HepG2 (cell line): ENCODE measurements at places on chromosomes 13 and 19. TPM values are rescaled to one million over a fixed set of nuclear protein-coding genes. Genes with fewer than 3 reads are reported as not detected.

- DNase-seq = no peak
These were observed 13.0 kb upstream of the ZNF460 start for GRCh38 chr19:57267291-57267690.

The CYSLTR2 gene
- polyA plus RNA-seq = not detected in 2 replicates

The RNF113B gene
- not detected in 2 replicates for polyA plus RNA-seq

GRCh38 chr19:40533508-40533907 lies 43.2 kb upstream of the SHKBP1 start:
- DNase-seq = no peak

DNA sequence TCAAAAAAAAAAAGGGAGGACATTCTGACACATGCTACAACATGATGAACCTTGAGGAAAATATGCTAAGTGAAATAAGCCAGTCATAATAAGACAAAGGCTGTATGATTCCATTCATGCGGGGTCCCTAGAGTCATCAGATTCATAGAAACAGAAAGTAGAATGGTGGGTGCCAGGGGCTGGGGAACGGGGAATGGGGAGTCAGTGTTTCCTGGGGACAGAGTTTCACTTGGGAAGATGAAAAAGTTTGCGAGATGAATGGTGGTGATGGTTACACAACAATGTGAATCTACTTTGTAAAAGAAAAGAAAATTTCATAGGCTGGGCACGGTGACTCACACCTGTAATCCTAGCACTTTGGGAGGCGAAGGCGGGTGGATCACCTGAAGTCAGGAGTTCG lies 6.1 kb upstream of the CLEC4G start:
- DNase-seq = no peak

The RDH8 gene
- not detected in 2 replicates for polyA plus RNA-seq

DNA sequence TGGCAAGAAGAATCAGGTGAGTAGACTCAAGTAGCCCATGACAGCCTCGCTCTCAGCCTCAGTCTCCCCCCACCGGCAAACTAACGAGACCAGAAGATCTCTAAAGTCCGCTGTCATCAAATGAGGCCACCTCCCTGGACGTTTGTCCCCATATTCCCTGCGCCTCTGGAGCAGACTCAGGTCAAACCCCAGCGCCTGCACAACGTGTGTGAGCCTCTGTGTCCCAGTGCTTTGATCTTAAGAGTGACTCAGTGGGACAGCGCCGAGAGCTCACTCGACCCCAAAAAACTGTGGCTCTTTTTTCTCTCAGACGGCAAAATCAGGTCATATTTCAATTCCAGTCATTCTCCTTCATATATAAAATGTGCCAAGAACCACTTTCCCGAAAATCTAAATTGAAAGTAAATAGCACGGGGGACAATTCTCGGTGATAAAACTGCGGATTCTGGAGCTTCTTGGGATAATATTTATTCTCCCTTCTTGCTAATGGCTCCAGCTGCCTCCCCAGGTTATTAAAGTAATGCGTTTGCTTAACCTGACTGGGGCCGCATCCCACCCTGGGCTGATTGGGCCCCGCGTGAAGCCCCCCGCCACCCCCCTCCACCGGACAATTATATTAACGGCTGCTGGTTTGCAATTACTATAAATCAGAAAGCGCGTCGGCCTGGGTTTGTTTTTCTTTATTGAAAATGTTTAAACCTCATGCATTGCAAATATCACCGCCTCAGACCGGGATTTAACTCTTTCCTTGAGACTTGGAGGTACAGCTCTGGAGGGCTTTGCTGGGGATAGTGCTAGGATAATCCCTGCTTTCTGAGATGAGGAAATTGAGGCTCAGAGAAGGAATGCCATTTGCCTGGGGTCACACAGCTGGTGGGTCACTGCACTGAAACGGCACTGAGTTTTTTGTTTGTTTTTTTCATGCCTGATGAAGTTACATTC lies 37.5 kb upstream of the ZNRF4 start:
- no peak for DNase-seq

DNA sequence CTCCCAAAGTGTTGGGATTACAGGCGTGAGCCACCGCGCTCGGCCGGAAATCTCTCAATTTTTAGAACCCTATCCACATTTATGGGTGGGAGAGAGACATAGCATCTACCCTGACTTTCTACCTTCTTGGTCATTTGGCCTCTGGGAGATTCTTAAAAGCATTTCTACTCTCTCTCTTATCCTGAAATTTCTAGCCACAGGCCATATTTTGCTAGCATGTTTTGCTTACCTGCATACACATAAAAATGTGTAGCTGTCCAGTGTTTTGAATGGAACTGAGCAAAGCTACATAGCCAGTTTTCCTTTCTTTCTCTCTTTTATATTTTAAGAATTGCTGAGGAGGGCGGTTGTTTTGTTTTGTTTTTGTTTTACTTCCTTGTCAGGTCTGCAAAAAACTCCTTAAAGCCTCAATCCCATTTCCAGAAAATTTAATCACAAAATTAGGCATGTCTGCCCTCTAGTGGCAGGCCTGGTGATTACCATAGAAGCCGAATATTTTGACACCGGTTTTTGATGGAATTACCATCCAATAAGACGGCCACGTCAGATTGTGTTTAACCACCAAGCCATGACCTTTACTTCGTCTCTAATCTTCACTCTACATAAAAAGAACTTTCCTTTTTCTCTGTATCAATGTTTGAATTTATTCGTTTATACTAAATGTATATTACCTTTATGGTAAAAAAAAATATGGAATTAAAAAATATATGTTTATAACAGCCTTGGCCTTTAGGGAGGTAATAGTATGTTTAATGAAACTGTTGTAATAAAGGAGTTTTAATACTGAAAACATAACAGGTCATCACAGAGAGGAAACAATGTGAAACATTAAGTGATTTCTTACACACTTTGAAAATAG lies 34.4 kb upstream of the OXGR1 start:
- peak; percentile 9 for DNase-seq

DNA sequence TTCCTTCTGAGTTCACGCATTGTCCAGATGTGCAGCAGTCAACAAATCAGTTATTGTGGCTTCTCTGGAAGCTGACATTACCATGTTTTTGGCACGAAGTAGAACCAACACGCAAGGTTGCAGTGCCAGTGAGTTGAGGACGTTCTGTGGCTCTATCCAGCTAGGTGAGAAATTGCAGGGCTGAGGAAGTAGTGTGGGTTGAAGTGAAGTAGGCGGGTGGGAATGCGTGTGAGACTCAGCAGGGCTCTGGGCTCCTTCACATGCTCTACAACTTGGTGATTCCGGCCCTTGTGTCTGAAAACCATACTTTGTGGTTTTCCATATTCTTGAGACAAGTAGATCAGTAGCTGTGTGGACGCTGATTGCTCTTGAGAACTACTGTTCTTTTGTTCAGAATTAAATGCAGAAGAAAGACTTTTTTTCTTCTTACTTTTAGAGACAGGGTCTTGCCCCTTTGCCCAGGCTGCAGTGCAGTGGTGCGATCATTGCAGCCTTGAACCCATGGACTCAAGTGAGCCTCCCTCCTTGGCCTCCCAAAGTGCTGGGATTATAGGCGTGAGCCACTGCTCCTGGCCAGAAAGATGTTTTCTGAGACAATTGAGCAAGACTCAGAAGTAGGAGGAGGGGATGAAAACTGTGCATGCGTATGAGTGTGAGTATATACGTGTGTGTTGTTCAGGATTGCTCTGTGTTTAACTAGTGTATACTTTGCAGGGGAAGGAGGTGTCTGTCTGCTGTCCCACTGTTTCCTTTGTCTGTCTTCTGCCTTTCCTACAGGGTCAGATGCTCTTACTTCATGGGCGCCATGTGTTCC lies 46.2 kb downstream of the GATAD2A start:
- DNase-seq = no peak

The GPATCH1 gene
- polyA plus RNA-seq = 6.4 and 6.9 TPM in 2 replicates

GRCh38 chr13:28710161-28710560 lies 8.6 kb downstream of the SLC46A3 start:
- DNase-seq = no peak

DNA sequence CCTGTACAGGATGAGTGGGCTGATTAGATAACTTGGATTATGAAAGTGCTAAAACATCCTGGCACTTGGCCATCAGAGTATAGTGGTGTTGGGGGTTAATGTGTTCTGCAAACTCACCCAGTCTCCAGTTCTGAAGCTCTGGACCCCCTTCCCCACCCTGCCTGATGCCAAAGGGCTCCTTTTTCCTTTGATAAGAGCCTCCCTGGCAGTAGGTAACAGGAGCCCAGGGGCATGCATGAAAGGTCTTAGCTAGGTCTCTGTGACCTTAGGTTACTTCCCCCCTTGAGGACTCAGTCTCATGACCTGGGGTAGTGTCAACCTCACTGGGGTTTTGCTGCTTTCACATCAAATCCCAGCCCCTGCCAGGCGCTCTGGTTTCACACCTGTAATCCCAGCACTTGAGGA lies 2.5 kb downstream of the RPS28 start:
- no peak for DNase-seq

- DNase-seq = no peak
These were observed 222.8 kb upstream of the OBI1 start for GRCh38 chr13:78881751-78882150.

DNA sequence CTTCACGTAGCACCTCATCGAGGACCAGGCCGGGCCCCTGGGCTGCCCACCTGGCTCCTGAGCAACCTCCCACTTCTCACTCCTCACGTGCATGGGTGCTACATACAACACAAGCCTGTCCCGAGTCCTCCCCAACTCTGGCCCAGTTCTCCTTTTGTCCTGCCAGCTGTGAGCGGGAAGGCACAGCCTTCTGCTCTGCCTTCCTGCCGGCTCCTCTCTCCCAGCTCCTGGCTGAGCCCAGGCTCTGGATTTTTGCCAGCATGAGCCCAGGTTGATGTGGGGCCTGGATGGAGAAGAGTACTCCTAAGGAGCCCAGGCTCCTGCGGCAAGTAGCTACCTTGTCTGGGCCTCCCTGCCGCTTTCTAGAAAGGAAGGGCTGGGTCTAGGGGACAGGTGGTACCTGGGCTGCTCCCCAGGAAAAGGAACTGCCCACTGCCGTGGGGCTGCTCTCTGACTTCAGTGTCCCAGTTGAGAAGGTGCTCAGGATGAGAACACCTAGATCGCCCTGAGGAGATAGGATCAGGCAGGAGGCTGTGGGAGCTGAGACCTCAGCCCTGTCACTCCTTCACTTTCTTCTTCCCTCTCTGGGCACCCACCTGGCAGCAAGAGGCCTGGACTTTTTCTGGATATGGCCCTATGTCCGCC lies 23.6 kb downstream of the LYL1 start:
- DNase-seq = no peak

The FFAR3 gene
- polyA plus RNA-seq = not detected in 2 replicates

DNA sequence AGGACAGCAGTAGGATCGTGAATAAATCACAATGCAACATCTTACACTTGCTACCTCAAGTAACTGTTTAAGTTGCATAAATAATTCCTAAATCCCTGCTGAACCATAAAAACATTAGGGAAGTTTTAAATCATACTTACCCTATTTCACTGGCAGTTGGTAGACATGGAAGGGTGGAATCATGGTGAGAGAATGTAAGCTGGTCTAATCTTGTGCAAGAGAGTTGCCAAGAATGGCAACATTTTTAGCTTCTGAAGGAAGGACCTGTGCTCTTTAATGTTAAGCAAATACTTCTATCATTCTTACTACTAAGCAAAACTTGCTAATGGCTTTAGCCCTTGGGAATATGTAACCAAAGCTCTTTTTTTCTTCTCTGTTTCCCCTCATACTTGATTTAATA lies 46.8 kb downstream of the MTUS2 start:
- DNase-seq = no peak

DNA sequence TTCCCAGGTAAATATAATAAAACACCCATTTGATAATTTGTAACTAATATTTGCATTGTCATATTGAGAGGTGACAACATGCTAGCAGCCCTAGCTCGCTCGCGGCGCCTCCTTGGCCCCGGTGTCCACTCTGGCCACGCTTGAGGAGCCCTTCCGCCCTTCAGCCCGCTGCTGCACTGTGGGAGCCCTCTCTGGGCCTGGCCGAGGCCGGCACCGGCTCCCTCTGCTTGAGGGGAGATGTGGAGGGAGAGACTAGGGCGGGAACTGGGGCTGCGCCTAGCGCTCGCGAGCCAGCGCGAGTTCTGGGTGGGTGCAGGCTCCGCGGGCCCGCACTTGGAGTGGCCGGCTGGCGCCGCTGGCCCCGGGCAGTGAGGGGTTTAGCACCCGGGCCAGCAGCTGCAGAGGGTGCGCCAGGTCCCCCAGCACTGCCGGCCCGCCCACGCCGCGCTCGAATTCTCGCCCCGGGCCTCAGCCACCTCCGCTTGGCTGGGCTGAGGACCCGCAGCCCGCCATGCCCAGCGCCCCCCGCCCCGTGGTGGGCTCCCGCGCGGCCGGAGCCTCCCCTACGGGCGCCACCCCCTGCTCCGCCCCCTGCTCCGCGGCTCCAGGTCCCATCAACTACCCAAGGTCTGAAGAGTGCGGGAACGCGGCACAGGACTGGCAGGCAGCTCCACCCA lies 594.4 kb downstream of the SLITRK6 start:
- DNase-seq = no peak

The SMAD9 gene
- 6.0 and 7.7 TPM in 2 replicates for polyA plus RNA-seq

- DNase-seq = no peak
These were observed 11.5 kb downstream of the CFD start for GRCh38 chr19:870963-871401.

DNA sequence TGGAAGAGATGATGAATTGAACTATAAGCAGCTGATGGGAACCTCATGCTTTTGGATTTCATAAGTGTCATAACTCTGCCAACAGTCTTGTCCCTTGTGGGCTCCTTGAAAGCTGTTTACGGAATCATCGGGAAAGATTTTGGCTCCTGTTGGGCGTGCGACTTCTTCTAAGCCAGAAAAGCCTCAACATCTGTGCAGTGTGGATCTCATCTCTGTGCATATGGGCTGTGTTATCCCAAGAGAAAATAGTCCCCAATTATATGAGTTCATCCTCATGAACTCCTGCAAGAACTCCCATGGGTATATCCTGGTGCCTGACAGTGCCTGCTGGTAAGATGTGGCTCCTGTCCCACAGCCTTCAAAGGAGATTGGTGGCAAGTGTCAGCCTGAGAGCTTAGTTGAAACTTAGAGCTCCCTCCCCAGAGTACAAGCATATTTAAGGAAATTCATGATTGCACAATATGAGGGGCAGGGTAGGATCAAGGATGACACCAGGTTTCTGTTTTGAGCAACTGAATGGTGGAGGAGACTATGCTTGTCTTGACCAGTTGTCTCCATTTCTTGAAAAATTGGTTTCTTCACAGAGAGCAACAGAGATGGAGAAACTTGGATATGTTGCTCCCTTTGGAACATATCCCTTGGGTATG lies 243.5 kb downstream of the ITGBL1 start:
- DNase-seq = no peak
